ENCODE measurements at places on chromosomes 11 and 22. TPM values are rescaled to one million over a fixed set of nuclear protein-coding genes. Genes with fewer than 3 reads are reported as not detected.

- no peaks in the 10 kb centered on the region for H3K36me3 ChIP-seq
- H3K4me3 ChIP-seq: no peak overlapping the region
- H3K27ac ChIP-seq: peak overlapping the region; percentile 79
- no peak for DNase-seq
Measured at GRCh38 chr22:39177456-39177775, 24.9 kb upstream of the CBX7 start.

- H3K4me1 ChIP-seq: no peaks in the 10 kb centered on the region
- DNase-seq: peak; percentile 38
- no peak overlapping the region for H3K4me3 ChIP-seq
- H3K36me3 ChIP-seq: no peaks in the 10 kb centered on the region
- no peaks in the 10 kb centered on the region for H3K27me3 ChIP-seq
Measured at GRCh38 chr22:29750559-29751538, 16.0 kb downstream of the ZMAT5 start.

DNA sequence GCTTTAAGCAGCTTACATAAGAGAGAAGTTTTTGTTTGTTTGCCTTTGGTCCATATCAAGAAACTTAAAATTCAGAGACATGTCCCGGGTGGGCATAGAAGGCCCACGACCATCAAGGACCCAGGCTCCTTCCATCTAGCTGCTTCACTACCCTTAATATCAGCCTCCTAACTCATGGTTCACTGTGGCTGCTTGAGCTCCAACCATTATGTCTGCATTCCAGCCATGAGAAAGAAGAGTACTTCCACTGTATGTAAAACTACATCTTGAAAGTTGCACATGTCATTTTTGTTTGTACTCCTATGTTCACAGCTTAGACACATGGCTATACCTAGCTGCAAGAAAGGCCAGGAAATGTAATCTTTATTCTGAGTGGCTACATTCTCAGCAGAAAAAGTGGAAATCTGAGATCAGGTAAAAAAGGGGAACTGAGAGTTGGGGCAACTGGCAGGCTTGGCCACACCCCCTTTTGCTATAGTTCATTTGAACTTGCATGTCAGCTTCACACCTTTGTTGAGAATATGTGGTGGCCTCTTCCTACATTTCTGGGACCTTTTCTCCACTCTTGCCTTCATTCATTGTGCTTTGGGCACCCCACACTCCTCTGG, 81.3 kb upstream of the TP53I11 start:
- DNase-seq: no peak
- H3K4me1 ChIP-seq: no peaks in the 10 kb centered on the region
- no peaks in the 10 kb centered on the region for H3K36me3 ChIP-seq
- no peak overlapping the region for H3K4me3 ChIP-seq
- no peak overlapping the region for H3K27ac ChIP-seq

GRCh38 chr11:132874638-132875037, 657.7 kb downstream of the OPCML start:
- no peak overlapping the region for H3K27ac ChIP-seq
- no peaks in the 10 kb centered on the region for H3K36me3 ChIP-seq
- no peaks in the 10 kb centered on the region for H3K4me1 ChIP-seq
- DNase-seq: no peak

DNA sequence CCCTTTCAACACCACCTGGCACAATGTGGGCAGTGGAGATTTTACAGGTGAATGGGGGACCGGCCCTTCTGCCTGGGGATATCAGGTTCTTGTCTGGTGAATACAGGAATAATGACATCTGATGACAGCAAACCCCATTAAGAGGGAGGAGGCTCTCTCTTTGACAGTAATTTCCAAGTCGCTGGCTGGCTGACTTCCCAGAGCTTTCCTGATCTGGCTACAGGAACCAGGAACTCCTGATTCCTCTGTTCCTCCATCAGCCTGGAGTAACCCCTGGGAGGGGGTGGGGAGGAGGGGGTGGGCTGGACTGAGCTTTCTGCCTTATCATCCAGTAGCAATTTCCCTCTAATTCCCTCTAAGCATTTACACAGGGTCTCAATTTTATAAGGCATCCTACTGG, 3.7 kb upstream of the MIEF1 start:
- no peak overlapping the region for H3K27ac ChIP-seq
- peaks cover 34% of the 10 kb centered on the region for H3K4me1 ChIP-seq
- H3K4me3 ChIP-seq: no peak overlapping the region
- DNase-seq: no peak

DNA sequence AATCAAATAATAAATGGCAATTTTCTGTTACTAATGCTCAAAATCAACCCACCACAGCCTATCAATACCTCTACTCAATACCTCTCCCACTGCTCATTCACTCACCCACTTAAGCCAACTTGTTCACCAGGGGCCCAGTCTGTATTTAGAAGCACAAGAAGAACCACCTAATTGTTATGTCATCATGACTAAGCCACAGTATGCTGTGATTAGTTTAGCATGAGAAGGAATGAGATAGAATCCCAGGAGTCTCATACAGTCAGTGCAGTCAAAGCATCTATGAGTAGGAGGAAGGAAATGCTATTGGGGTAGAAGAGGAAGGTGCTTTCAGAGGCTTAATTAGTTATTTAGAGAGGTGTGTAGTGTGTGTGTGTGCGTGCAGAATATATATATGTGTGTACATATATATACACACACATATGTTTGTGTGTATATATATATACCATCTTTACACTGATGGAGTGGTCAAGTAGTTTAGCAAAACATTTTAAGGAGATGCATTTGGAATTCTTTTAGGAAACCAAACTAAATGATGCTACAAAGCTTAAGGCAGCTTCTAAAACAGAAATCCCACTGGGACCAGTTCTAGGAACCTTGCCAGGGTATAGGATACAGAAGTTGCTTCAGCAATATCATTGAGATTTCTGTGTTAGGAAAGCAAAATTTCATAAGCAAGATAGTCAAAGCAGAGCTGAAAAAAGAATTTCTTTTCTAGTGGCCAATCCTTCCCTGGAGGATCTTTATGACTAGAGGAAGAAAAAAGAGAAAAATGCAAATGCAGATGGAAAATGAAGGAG, 27.5 kb downstream of the KCNA4 start:
- no peak overlapping the region for H3K4me3 ChIP-seq
- H3K27ac ChIP-seq: no peak overlapping the region
- DNase-seq: no peak
- no peaks in the 10 kb centered on the region for H3K36me3 ChIP-seq

The GDPD4 gene
- total RNA-seq: not detected

The CXCR5 gene
- not detected for total RNA-seq

The OR56B1 gene
- total RNA-seq: not detected

The CRYBB2 gene
- total RNA-seq: not detected
